CD4-positive, alpha-beta memory T cell (primary cell): ENCODE measurements at places on chromosomes 3 and 15.

GRCh38 chr3:126417981-126418530 lies 23.3 kb downstream of the CFAP100 start:
- no peak for DNase-seq

DNA sequence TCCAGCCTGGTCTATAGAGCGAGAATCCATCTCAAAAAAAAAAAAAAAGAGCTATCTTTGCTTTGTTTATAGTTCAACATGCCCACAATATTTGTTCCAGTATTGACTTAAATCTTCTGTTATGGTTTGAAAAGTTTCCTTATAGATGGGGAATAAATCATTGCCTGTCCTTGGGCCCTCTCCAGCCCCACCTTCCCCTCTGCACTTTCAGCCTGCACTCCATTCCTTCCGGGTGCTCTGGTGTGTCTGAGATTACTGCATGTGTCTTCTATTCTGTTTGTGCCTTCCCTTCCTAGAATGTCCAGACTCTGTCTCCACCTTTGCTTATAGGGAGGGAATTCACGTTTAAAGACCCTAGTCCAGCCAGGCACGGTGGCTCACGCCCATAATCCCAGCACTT lies 25.2 kb upstream of the GPX1 start:
- no peak for DNase-seq

DNA sequence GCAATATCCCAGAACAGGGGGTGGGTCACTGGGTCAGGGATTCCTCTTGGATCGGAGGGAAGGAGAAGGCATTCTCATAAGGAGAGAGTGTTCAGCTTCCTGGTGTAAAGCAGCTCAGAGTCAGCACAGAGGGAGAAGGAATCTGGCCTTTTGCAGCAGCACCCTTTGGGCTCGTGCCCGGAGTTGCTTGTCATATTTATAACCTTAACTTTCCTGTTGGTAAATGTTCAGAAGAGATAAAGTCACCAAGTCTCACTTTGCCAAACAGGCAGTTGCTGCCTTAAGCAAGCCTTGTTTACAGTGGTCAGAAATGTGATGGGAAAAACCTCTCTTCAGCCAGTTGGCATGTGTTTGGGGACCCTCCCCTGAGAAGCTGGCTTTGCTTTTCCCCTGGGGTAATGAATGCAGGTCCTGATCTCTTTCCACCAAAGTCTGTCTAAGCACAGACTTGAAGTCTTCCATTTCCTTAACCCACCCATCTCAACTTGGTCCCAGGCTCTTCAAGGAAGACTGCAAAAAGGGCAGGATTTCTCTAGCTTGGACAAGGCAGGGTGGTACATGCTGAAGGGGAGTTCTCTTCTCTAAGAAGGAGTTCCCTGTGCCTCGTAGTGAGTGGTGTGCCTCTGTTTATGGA lies 206.9 kb upstream of the BHLHE40 start:
- no peak for DNase-seq

GRCh38 chr3:55556619-55557537 lies 69.8 kb upstream of the WNT5A start:
- no peak for DNase-seq

DNA sequence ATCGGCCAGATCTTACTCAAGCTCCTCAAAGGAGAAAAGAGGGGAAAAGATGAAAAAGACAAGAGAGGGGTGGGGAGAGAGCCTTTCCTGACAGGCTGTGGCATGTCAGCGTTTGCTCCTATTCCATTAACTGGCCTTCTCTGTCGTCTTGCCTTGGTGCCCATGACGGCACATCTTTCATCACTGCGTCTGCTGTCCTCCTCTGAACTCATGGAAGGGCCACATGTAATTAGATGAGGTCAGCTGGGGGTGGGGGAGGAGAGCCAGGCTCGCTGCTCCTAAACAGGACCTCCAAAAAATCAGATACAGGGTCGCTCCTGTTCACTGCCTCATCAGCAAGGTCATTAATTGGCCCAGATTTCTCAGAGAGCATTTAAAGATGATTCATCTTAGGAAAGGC lies 49.7 kb downstream of the LRTM1 start:
- DNase-seq: no peak

DNA sequence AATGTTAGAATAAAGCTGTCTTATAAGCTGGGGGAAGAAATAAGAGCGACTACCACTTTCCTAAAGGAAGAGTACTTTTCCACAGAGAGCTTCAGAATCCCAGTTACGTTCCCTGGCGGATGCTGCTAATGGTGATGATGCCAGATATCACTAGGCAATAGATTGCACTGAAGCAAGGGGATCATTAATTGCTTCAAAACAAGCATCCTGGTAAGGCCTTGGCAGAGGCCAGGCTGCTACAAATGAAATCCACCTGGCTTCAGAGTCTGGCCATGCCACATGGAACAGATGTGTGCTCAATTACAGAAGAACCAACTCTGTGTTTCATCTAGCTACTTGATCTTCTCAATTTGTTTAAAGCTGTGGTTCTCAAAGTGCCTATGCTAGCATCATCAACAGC lies 129.2 kb upstream of the IL12A start:
- DNase-seq: no peak

GRCh38 chr3:68060191-68060590 lies 405.8 kb upstream of the SUCLG2 start:
- DNase-seq: no peak

DNA sequence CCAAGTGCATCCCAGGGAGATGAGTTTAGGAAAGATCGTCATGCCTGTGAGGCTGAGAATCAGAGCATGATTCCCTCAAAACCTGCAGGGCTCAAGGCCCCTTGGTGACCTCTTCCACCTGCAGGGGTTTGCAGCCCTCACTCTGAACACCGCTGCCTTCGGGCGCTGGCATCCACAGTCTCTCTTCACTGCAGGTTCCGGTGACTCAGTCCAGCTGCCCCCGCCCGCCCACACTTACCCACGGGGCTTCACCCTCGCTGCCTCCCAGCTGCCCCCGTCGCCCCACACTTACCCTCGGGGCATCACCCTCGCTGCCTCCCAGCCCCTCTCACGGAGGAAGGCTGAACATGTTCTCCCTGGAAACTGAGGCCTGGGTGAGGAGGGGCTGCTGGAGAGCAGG lies 277.1 kb downstream of the XXYLT1 start:
- no peak for DNase-seq

GRCh38 chr3:188336178-188336577 lies 182.2 kb downstream of the LPP start:
- DNase-seq: no peak

DNA sequence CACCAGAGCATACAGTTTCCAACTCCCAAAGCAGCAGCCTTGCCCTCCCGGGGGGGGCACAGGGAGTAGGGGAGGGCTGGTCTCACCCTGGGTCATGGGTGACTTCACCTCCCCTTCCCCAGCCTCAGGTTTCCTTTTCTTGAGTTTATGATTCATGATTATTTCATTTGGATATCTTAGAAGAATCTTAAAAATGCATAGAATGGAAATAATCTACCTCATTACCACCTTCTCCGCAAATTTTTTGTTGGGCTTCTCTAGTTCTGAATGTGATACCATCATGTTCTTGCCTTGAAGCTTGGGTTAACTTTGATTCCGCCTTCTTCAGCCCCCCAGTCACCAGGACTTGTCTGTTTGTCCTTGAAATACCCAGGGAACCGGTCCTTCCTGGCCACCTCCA lies 148.8 kb upstream of the ROPN1 start:
- no peak for DNase-seq

DNA sequence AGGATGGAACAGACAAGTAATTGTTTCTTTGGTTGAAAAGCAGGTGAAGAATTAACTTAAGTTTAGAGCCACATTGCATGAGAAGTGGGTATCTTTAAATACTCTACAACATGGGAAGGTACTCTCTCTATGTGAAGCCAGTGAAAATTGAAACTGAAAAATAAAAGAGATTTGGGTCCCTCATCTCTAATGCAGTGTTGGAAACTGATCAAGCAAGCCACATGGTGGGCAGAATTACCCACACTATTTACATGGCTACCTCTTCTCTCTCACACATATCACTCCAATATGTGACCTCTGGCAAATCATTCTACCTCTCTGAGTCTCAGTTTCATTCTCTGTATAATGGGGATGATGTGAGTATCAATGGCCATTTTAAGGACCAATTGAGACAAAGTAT lies 339.0 kb downstream of the IL5RA start:
- DNase-seq: no peak

GRCh38 chr15:52290329-52290728 lies 5.3 kb downstream of the MYO5C start:
- DNase-seq: no peak

- DNase-seq: no peak
Observed at GRCh38 chr15:70284438-70285214, 186.9 kb upstream of the TLE3 start.

DNA sequence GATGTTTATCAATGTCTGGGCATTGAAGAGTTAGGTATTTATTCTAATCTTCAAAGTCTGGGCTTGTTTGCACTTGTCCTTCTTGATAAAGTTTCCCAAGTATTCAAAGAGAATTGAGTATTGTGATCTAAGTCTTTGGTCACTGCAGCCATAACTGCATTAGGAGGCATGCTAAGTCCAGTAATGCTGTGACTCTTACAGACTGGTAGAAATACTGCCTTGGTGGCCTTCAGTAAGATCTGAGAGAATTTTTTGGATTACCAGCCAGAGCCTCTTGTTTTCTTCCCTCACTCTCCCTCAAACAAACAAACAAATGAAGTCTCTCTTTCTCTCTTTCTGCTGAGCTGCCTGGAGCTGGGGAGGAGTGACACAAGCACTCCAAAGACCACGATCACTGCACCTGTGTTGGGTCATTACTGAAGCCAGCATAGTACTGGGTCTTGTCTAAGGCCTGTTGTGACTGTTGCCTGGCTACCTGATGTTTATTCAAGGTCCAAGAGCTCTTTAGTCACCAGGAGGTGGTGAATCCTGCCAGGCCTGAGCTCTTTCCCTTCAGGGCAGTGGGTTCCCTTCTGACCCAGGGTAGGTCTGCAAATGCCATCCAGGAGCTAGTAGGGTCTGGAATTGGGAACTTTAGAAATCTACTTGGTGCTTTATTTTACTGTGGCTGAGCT lies 14.8 kb upstream of the RBP2 start:
- no peak for DNase-seq

GRCh38 chr3:191492601-191493000 lies 31.6 kb downstream of the PYDC2 start:
- no peak for DNase-seq

GRCh38 chr3:114660124-114660523 lies 366.3 kb downstream of the TIGIT start:
- no peak for DNase-seq

GRCh38 chr15:73978896-73979295 lies 13.2 kb downstream of the STOML1 start:
- DNase-seq: no peak

DNA sequence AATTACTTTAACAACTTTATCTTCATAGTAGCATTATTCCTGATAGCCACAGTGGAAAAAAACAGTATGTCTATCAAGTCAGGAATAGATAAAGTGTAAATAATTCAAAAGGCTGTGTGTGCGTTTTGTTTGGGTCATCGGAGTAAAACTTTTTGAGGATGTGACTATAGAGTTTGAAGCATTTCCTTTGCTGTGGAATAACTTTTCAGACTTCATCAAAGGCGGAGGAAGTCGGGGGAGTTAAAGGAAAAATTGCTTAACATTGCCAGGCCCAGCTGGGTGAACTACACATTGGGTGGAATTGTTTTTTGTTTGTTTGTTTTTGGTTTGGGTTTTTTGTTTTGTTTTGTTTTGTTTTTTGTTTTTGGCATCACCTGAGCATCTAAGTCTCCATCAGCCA lies 70.4 kb upstream of the CRTC3 start:
- DNase-seq: no peak

- no peak for DNase-seq
Observed at GRCh38 chr3:140303875-140304274, 368.9 kb downstream of the CLSTN2 start.

DNA sequence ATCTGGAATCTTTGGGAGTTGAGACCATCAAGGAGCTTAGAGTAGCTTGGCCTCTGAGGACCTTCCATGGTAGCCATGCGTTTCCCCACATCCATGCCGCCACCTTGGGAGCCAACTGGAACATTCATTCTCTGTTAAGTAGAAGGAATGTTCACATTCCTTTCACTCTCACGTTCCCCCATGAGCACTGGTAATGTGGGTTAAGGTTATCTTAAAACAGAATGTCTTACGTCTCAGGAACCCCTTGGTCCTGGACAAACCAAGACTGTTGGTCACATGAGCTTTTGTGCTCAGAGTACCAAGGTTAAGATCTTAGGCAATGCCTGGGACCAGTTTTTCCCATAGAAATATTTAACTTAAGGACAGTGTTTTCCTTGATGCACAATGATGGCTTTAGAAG lies 211.7 kb upstream of the UBE2E1 start:
- no peak for DNase-seq

DNA sequence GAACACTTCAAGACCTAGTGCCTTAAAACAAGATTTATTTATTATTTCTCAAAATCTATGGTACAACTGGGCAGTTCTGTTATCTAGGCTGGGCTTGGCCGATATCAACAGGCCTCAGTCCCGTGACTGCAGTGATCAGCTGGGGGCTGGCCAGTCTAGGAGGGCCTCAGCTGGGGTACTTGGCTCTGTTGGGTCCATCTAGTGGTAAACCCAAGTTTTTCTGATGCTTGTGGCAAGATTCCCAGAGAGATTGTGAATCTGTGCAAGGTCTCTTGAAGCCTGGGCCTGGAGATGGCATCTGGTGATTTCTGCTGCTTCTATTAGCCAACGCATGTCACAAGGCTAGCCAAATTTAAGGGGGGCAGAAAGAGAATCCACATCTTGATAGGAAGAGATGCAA lies 482.4 kb upstream of the SGO1 start:
- no peak for DNase-seq

- DNase-seq: no peak
Observed at GRCh38 chr3:43291546-43291945, 5.2 kb downstream of the SNRK start.

GRCh38 chr3:94210256-94210655 lies 147.4 kb downstream of the NSUN3 start:
- DNase-seq: no peak

GRCh38 chr15:59152694-59153450 lies 47.9 kb downstream of the CCNB2 start:
- DNase-seq: no peak

- no peak for DNase-seq
Observed at GRCh38 chr15:60043744-60044435, 39.8 kb downstream of the FOXB1 start.

DNA sequence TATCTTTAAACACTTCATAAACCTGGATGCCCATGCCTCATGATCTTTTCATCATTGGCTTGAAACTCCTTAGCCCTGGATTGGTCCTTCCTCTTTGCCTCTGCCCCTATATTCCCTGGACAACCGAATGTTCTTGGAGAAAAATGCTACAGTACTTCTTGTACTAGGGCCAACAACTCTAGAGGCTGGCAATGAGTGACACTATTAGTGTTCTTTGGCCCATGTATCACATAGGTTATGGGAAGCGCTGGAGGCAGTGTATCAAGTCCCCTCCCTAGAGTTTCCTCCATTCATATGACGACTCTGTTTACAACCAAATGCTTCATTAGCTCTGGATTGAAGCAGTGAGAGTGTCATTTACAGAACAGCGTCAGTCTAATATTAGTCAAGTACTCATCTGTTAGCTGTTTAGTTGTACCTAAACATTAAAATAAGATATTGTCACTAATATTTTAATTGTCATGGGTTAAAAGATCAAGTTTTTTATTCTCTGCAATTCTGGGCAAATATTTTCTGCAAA lies 66.4 kb upstream of the MYO5C start:
- no peak for DNase-seq
